Astrocyte (in vitro differentiated cells and primary cell): ENCODE measurements at places on chromosomes 12 and 14.

DNA sequence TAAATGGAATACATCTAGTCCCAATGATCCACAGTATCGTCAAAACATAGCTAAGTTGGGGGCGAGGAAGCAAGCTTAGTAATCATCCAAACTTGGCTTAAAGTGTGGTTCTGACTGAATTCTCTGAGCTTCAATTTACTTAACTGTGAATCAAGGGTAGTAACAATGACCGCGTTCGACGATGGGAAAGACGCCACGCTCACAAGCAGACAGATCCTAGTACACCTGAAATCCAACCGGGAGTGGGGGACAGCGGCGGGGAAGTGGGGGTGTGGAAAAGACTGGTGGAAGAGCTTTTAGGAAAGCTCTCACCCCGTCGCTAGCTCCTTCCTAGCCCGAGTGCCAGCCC is 433 bp downstream of the COX16 start:
- DNase-seq: no peak

DNA sequence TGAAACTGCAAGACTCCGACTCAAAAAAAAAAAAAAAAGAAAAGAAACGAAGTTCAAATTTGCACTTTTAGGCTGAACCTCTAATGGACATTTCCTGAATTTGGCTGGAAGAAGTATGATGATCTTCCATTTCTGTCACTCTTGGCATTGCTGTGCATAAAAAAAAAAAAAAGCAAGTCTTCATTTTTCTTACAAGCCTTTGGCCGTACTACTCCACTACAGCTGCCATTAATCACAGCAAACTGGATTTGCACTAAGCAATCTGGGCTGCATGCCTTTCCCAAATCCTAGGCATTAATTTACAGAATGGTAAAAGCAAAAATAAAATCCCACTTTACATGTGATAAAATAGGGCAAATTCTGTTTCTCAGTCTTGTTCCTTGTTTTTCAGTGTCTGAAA is 7.1 kb downstream of the CSRP2 start:
- DNase-seq: no peak

DNA sequence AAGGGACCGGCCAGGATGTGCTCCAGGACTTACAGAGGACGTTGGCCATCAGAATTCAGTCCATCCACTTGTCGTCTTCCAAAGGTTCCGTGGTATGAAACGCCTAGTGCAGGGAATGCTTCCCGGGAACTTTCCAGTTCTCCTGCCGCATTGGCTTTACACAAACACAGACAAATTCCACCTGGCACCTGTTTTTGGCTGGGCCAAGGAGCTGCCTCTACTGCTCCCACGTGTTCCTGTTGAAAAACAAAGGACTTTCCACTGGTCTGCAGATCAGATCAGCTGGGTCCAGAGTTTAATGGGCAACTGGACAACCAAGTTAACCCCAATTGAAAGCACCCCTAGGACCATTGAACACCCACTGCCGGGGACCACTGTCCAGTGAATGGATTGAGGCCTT is 28.0 kb upstream of the PWP1 start:
- DNase-seq: no peak

GRCh38 chr14:63493246-63493645 is 49.9 kb downstream of the PPP2R5E start:
- DNase-seq: peak; percentile 33

DNA sequence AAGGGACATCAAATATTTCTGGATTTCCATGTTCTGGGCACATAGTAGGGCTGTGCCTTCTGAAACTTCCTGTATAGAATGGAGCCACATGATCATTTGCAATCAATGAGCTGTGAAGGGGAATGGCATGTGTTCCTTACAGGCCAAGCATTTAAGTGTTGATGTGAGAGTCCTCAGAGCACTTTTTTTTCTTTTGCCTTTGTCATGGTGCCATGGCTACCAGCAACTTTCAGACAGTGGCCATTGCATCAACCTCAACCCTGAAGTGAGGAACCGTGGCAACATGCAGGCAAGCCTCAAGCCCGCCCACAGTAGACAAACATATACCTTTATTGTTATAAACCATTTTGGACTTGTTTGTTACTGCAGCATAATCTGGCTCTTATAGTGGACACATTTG is 948.1 kb downstream of the NRXN3 start:
- no peak for DNase-seq

- DNase-seq: peak; percentile 21
These were observed 112.3 kb upstream of the KRR1 start for GRCh38 chr12:75623631-75624154.

DNA sequence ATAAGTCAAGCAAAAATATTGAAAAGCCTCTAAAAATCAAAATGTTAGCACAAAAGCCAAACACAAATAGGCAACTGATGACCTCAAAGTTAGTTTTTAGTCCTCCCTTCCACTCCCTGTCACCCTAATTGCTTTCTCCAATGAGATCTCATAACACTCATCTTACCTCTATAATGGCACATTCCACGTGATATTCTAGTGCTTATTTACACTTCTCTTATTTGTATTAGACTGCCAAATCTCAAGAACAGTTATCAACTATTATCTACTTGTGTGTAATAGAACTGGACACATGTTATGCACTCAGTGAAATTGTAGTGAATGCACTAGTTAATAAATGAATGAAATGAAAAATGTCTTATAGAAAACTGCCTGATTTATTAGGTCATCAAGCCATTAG is 55.5 kb upstream of the AVPR1A start:
- DNase-seq: no peak

DNA sequence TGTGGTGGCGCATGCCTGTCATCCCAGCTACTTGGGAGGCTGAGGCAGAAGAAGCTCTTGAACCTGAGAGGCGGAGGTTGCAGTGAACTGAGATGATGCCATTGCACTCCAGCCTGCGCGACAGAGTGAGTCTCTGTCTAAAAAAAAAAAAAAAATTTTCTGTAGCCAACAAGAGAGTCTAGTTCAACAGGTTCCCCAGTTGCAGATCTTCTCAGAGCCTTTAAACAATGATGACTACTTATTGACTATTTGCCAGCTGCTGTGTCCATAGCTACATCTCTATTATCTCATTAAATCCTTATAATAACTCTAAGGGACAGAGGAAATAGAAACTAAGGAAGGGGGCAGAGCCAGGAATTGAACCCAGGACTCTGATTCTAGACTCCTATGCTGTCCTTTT is 15.2 kb upstream of the MYL2 start:
- no peak for DNase-seq

DNA sequence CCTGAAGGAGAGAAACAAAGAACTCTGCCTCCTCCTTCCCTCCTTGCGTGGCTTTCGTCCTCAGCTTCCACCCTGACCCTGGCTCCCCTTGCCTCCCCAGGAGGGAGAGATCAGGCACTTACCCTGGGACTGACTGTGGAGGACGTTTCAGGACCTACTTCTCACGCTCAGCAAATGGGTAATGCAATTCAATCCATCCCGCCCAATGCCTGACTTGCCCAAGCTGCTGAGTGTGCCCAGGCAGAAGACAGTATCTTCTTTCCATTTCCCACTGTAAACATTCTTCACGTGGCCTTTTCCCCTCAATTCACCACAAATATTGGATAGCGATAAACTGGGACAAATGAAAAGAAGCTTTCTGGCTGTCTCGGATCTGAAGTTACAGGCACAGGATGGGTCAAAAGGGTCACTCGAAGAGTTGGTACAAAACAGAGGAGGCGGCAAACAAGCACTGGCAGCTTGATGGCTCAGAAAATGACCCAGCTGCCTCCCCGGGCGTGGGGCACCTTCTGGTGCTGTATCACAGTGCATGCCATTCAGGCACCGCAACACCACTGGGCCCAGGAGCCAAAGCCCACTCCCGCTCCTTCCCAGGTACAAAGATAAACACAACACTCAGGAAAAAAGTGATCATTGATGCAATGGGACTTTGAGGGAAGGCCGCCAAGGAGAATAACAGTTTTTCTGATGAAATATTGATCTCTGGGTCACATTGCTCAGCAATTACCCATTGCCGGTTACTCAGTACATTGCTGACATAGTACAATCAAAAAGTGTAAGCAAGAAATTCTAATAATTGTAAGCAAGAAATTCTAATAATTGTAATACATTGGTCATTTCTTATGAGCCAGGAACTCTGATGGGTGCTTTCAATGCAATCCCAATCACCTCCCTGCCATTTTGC is 65.8 kb downstream of the TRIM9 start:
- DNase-seq: peak; percentile 35

DNA sequence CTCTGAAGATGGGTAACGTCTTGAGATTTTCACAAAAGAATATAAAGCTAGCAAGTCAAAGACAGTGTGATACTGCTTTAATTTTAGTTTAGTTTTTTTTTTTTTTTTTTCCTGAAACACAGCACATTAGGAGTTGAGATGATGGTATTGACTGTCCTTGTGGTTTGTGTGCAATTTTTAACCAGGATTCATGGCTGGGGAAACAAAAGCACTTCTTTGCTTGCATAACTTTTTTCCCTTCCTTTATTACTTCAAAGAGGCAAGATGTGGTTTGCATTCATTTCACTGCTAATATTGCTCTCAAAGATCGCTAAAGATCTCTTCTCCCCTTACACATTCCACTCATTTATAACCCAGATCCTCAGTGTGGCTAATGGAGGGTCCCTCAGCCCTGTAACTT is 157.1 kb upstream of the PZP start:
- DNase-seq: peak; percentile 75

DNA sequence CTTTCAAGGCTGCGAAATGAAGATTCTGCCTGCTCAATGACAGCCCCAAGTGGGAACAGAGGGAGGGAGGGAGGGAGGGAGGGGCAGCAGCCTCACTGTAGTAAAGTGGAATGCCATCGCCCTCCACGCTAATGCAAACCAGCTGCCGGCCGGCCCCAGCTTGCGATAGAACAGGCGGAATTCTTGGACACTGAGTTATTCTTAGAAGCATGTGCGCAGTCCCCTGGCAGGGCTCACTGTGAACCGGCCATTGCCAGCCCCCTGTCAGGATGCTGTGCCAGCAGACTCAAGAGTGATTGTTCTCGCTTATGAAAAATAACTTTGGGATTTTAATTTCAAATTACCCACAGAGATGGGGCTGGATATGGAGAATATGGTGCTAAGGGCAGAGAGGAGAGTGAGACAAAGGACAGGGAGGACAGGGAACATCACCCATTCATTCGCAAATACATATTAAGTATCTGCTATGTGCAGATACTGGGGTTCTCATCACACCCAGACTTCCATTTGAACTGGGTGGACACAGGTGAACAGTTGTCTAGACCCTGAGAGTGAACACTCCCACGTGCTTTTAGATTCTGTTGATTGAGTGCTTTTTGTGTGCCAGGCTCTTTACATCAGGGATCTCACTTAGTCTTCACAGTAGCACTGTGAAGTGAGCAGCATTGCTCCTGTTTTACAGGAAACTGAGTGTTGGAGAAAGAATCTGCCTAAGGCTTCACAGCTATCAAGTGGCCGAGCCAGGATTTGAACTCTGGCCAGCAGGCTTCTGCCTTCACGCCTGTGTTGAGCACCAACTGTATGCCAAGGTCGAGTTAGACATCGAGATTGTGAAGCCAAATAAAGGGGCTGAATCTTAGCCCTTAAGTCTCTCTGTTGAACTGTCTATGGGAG is 192.9 kb downstream of the C12orf75 start:
- peak; percentile 95 for DNase-seq

DNA sequence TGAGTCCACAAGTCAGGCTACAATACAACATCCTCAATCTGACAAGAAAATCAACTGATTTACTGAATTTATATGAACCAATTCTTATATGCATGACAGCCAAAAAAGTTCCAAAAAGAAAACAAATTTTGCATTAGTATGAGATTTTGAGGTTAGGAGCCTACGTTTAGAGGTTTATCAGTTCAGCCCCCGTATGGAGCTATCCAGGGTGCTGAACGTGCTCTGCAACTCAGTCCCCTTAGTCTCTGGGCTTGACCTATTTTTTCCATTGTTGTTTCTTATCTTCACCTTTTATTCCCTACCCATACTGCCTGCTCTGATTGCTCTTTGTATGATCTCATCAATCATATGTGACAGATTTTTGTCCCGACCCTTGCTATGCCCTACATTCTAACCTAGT is 693.0 kb downstream of the NRXN3 start:
- peak; percentile 13 for DNase-seq

- DNase-seq: no peak
These were observed 3.4 kb downstream of the BAZ2A start for GRCh38 chr12:56626701-56627100.
